ENCODE measurements at places on chromosomes 2 and 18. TPM values are rescaled to one million over a fixed set of nuclear protein-coding genes. Genes with fewer than 3 reads are reported as not detected.

The SPATA3 gene
- total RNA-seq, result not detected

The CENPA gene
- 42.4 TPM for total RNA-seq

The BOLL gene
- total RNA-seq, result not detected

The AUP1 gene
- total RNA-seq, result 218 TPM

The DCDC2C gene
- total RNA-seq, result not detected

The DLGAP1 gene
- total RNA-seq, result not detected

The SLC35F5 gene
- total RNA-seq, result 55.3 TPM

The HMSD gene
- total RNA-seq, result 0.40 TPM

The SPP2 gene
- not detected for total RNA-seq

The DOK6 gene
- total RNA-seq, result not detected

GRCh38 chr18:55119016-55119415 lies 159.8 kb upstream of the CCDC68 start:
- no peak overlapping the region for H3K4me3 ChIP-seq
- no peaks in the 10 kb centered on the region for H3K36me3 ChIP-seq
- no peaks in the 10 kb centered on the region for H3K4me1 ChIP-seq
- no peaks in the 10 kb centered on the region for H3K27me3 ChIP-seq
- no peak overlapping the region for H3K27ac ChIP-seq
- no peak for DNase-seq

- H3K4me1 ChIP-seq, result no peaks in the 10 kb centered on the region
- H3K36me3 ChIP-seq, result no peaks in the 10 kb centered on the region
- H3K27ac ChIP-seq, result no peak overlapping the region
- H3K4me3 ChIP-seq, result no peak overlapping the region
- peak; percentile 29 for DNase-seq
- H3K27me3 ChIP-seq, result peaks cover 5% of the 10 kb centered on the region
These were observed 167.7 kb downstream of the PLCL1 start for GRCh38 chr2:197972061-197972460.

- H3K4me1 ChIP-seq, result peaks cover 40% of the 10 kb centered on the region
- no peaks in the 10 kb centered on the region for H3K27me3 ChIP-seq
- peak overlapping the region; percentile 87 for H3K4me3 ChIP-seq
These were observed 1.2 kb upstream of the SMCHD1 start for GRCh38 chr18:2654169-2654927.

- H3K36me3 ChIP-seq, result no peaks in the 10 kb centered on the region
- no peaks in the 10 kb centered on the region for H3K27me3 ChIP-seq
- H3K27ac ChIP-seq, result no peak overlapping the region
- H3K4me1 ChIP-seq, result no peaks in the 10 kb centered on the region
- no peak for DNase-seq
- H3K4me3 ChIP-seq, result no peak overlapping the region
These were observed 132.2 kb downstream of the DOCK10 start for GRCh38 chr2:224909885-224910573.

DNA sequence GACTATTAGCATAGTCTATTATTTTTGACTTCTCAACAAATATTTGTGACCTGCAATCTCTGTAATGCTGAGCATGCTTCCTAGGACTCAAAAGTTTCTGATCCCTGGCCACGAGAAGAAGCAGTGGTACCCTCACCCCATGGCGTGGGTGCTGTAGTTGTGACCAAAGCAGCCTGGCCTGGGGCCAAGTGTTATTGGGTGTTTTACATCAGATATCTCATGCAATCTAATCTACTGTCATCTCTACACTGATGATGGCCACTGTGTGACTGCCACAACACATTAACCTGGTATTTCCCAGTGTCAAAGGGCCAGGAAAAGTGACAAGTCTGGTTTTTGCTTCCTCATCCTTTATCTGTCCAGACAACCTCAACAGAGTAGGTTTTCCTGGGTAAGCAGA lies 80.8 kb upstream of the WIPF1 start:
- no peak for DNase-seq
- H3K36me3 ChIP-seq, result no peaks in the 10 kb centered on the region
- no peak overlapping the region for H3K4me3 ChIP-seq
- no peak overlapping the region for H3K27ac ChIP-seq

DNA sequence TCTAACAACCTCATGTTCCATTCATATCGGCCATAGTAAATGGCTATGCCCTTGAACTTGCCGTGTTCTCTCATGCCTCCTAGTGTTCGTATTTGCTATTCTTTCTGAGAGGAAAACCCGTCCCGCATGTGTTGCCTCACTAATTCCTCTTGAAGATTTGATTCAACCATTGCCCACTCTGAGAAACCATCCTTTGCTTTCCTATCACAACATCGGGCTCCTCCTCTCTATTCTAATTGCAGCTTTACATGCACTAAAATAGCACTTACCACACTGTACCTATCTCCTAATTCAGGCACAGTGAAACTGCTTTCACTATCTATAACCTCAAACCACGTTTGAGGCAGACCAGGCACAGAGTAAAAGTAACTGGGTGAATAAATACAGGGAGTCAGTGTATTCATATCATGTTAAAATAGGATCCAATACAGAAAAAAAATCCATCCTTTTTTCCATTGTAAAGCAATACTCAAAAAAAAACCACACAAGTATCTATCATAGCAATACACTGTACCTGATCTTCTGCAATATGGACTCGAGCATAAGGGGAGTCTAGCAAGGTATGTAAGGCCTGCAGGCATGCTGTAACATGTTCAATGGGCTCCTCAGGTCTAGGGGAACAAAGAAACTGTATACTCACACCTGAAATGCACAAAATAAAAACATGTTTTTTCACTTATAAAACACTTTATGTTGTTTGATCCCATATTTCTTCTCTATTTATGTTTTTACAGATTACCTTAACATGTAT lies 39.0 kb upstream of the STRN start:
- H3K27ac ChIP-seq, result no peak overlapping the region
- DNase-seq, result peak; percentile 54
- no peak overlapping the region for H3K4me3 ChIP-seq
- no peaks in the 10 kb centered on the region for H3K27me3 ChIP-seq
- peaks cover 11% of the 10 kb centered on the region for H3K4me1 ChIP-seq
- peaks cover 12% of the 10 kb centered on the region for H3K36me3 ChIP-seq

DNA sequence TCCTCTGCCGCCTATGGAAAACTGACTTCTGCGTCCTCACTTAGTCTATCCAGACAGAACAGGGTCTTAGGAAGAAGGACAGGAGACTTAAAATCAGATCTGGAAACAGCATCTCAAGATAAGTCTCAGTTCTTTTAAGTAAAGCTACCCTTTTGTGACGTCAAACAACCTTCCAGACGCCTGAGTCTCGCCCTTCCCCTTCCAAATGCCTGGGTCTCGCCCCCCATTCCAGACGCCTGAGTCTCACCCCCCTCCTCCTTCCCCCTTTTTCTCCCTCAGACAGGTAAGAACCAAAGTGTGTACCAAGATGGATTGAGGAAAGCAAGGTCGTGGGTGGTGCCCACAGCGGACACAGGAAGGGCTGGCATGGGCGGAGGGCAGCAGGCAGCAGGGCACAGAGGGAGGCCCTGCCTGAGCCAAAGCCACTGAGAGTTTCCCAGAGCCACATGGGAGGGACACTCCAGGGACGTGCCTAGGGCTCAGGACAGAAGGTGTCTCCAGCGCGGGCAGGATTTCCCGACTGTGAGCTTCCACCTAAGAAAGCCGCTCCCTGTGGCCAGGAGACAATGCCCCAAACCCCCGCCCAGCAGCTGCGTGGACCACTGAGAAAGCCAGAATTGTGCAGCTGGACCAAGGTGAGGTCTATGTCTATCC lies 51.3 kb downstream of the ANKMY1 start:
- H3K27me3 ChIP-seq, result no peaks in the 10 kb centered on the region
- no peak for DNase-seq
- H3K27ac ChIP-seq, result no peak overlapping the region
- H3K4me1 ChIP-seq, result no peaks in the 10 kb centered on the region

GRCh38 chr2:128275498-128276045 lies 43.1 kb downstream of the HS6ST1 start:
- peaks cover 5% of the 10 kb centered on the region for H3K36me3 ChIP-seq
- H3K4me1 ChIP-seq, result no peaks in the 10 kb centered on the region
- no peaks in the 10 kb centered on the region for H3K27me3 ChIP-seq
- no peak overlapping the region for H3K27ac ChIP-seq
- no peak overlapping the region for H3K4me3 ChIP-seq

DNA sequence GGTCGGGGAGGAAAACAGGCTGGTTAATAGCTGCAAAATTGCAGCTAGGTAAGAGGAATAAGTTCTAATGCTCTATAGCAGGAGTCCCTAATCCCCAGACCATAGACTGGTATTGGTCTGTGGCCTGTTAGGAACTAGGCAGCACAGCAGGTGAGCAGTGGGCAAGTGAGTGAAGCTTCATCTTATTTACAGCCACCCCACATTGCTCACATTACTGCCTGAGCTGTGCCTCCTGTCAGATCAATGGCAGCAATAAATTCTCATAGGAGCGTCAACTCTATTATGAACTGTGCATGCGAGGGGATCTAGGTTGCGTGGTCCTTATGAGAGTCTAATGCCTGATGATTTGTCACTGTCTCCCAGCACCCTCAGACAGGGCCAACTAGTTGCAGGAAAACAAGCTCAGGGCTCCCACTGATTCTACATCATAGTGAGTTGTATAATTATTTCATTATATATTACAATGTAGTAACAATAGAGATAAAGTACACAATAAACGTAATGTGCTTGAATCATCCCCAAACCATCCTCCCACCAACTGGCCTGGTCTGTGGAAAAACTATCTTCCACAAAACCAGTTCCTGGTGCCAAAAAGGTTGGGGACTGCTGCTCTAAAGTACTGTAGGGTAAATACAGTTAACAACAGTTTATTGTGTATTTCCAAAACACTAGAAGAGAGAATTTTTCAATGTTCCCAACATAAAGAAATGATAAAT lies 91.7 kb upstream of the TFCP2L1 start:
- H3K4me1 ChIP-seq, result no peaks in the 10 kb centered on the region
- no peak for DNase-seq
- H3K27me3 ChIP-seq, result no peaks in the 10 kb centered on the region
- H3K27ac ChIP-seq, result peak overlapping the region; percentile 34
- no peak overlapping the region for H3K4me3 ChIP-seq

DNA sequence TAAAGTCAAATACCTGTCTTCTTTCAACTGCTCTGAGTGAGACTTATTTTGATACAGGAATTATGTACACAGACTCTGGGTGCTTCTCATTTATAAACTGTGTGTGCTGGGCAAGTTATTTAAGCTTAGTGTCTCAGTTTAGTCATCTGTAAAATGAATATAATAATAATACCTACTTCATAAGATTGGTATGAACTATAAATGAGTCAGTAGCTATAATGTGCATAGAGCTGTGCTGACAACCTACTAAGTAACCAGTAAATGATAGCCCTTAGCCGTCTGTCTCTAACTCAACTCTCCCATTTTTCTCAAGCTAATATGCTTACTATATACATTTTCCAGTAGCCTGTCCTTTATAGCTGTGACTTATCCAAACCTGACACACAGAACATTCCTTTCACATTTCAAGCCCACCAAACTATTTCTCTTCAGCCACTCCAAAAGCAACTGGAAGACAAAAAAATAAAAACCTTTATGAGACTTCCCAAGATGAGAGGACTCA lies 319.8 kb downstream of the ETAA1 start:
- no peaks in the 10 kb centered on the region for H3K36me3 ChIP-seq
- peaks cover 12% of the 10 kb centered on the region for H3K4me1 ChIP-seq
- DNase-seq, result peak; percentile 43
- no peak overlapping the region for H3K4me3 ChIP-seq
- no peaks in the 10 kb centered on the region for H3K27me3 ChIP-seq

- H3K27me3 ChIP-seq, result no peaks in the 10 kb centered on the region
- no peak overlapping the region for H3K27ac ChIP-seq
- no peak for DNase-seq
- H3K36me3 ChIP-seq, result no peaks in the 10 kb centered on the region
These were observed 28.4 kb downstream of the FBXO48 start for GRCh38 chr2:68438455-68439303.

DNA sequence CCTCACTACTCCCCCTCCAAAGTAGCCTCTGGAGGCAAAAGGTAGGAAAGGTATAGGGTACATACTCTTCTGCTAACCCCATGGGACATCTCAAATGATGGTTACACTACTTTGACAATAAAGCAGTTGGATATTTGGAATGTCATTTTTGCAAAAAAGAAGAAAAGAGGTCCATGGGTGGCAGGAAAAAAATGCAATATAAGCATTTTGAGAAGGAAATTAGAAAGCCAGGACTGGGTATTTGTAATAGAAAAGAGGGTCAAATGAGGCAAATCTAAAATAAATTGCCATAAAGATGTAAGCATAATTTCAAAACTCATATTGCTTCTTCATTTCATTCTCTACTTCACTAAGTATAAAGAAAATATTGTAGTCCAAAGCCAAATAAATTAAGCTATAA lies 280.2 kb downstream of the NOL4 start:
- no peak overlapping the region for H3K27ac ChIP-seq
- no peaks in the 10 kb centered on the region for H3K27me3 ChIP-seq
- no peak for DNase-seq
- no peaks in the 10 kb centered on the region for H3K36me3 ChIP-seq
- H3K4me3 ChIP-seq, result no peak overlapping the region
- H3K4me1 ChIP-seq, result no peaks in the 10 kb centered on the region

- H3K4me1 ChIP-seq, result peaks cover 14% of the 10 kb centered on the region
- H3K27me3 ChIP-seq, result no peaks in the 10 kb centered on the region
- H3K36me3 ChIP-seq, result no peaks in the 10 kb centered on the region
- peak; percentile 81 for DNase-seq
- H3K27ac ChIP-seq, result no peak overlapping the region
These were observed 9.7 kb downstream of the CMPK2 start for GRCh38 chr2:6855860-6856547.

GRCh38 chr2:28449488-28450395 lies 46.1 kb upstream of the PLB1 start:
- peaks cover 56% of the 10 kb centered on the region for H3K4me1 ChIP-seq
- no peak overlapping the region for H3K4me3 ChIP-seq
- H3K27ac ChIP-seq, result peak overlapping the region; percentile 81
- no peaks in the 10 kb centered on the region for H3K27me3 ChIP-seq

DNA sequence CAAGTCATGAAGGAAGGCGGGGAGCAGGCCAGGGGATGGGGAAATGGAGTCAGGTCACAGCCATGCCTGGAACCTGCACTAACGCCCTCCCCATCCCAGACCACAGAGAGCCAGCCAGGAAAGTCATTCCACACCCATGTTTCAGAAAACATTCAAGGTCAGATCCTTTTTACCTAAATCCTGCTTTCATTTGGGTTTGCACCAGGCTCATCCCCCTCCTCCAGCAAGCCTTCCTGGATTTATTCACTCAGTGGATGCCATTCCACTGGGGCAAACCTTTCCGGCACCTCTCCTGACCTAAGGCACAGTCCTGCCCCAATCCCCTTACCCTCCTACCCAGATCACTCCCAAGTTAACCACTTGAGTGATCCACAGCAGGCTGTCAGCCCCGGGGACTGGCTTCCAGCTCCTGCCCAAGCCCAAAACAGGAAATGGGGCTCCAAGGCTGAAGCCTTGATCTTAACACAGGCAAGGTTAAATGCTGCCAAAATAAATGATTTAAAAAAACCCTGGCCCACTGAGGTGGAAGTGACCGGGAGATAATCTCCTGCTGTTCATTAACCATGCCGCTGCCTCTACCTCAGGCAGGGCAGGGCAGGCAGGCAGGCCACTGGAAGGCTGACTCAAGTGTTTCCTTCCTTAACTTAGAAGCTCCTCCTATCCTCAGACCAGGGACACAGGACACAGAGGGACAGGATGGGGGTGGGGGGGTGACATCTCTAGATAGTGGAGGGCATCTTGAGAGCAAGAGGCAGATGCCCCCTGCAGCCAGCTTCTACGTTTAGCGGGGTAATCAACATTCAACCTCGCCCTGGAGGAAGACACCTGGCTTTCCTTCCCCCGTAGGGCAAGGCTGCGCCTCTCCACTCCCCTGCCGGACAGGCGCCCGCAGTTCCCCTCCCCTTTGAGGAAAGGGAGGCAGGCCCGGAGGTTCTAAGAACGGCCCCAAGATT lies 1.4 kb downstream of the RAB11FIP5 start:
- H3K27me3 ChIP-seq, result no peaks in the 10 kb centered on the region
- H3K4me3 ChIP-seq, result peak overlapping the region; percentile 81
- peaks cover 18% of the 10 kb centered on the region for H3K4me1 ChIP-seq
- DNase-seq, result peak; percentile 58
